ENCODE measurements at places on chromosomes 12 and 14. TPM values are rescaled to one million over a fixed set of nuclear protein-coding genes. Genes with fewer than 3 reads are reported as not detected.

CYP46A1 gene
- 0.19 TPM for total RNA-seq

ESPL1 gene
- total RNA-seq, result 7.8 TPM

DNAJC22 gene
- 4.9 TPM for total RNA-seq

TAS2R7 gene
- not detected for total RNA-seq

EML5 gene
- total RNA-seq, result under 0.01 TPM
